ENCODE measurements at places on chromosomes 12 and 14. TPM values are rescaled to one million over a fixed set of nuclear protein-coding genes. Genes with fewer than 3 reads are reported as not detected.

Gene DHH
- not detected for total RNA-seq

- peak; percentile 34 for DNase-seq
These were observed 55.2 kb downstream of the RASSF3 start for GRCh38 chr12:64665514-64665913.

- DNase-seq = no peak
These were observed 68.1 kb upstream of the SFSWAP start for GRCh38 chr12:131642771-131643170.

Gene ACTN1
- 118 TPM for total RNA-seq

- DNase-seq = no peak
These were observed 7.9 kb upstream of the NYNRIN start for GRCh38 chr14:24390701-24391468.

DNA sequence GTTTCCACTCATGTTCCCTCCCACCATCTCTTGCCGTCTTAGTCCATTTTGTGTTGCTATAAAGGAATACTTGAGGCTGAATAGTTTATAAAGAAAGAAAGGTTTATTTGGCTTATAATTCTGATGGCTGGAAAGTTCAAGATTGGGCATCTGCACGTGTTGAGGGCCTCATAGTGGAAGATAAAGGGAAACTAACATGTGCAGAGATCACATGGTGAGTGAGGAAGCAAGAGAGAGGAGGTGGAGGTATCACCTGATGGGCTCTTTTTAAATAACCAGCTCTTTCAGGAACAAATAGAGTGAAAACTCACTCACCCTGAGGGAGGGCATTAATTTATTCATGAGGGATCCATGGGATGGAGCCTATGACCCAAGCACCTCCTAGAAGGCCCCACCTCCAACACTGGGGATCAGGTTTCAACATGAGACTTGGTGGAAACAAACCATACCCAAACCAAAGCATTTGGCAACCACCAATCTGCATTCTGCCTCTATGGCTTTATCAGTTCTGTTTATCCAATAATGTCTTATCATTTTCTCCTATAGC lies 29.5 kb downstream of the MYO1H start:
- DNase-seq = no peak

Gene AP4S1
- total RNA-seq = 2.8 TPM

Gene TUBA1B
- 317 TPM for total RNA-seq

GRCh38 chr14:77565289-77565993 lies 51.0 kb downstream of the SPTLC2 start:
- peak; percentile 36 for DNase-seq

- DNase-seq = no peak
These were observed 74.4 kb downstream of the CLMN start for GRCh38 chr14:95245334-95245733.

Gene TRPV4
- 0.51 TPM for total RNA-seq

GRCh38 chr14:80260645-80261044 lies 49.3 kb upstream of the DIO2 start:
- DNase-seq = no peak

Gene RFC5
- 7.4 TPM for total RNA-seq

DNA sequence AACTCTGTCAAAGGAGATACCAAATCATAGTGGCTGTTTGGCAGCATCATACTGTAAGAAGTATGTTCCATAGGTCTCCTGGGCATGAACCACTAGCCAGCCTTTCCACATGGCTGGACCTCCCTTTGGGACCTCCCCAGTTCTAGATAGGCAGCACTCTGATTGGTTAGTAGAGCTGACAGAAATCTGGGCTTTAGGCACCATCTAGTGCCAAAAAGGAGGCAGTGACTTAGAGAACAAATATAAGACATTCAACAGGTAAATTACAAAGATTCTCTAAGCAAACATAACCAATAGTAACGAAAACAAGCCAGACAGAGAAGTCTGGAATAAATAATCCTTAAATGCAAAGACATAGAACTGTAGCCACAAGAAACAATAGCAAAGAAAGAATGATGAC lies 148.0 kb upstream of the PDE3A start:
- DNase-seq = peak; percentile 65

DNA sequence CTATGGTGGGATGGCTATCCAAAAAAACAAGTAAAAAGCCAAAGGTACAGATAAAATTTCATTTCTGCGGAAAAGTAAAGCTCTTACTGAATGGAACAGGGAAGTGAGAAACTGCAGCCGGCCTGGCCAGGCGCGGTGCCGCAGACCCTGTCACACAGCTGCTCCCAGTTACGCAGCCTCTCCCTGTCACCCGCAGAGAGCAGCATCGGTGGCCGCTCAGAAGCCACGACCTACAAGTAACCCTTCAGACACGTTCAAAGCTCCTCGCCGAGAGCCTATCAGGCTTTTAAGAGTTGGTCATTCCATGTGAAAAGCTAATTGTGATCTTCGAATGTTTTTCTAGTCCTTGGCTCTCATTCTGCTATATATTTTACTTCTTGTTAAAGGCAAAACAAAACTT lies 11.0 kb upstream of the ANKLE2 start:
- DNase-seq = no peak

Gene PIWIL1
- not detected for total RNA-seq

DNA sequence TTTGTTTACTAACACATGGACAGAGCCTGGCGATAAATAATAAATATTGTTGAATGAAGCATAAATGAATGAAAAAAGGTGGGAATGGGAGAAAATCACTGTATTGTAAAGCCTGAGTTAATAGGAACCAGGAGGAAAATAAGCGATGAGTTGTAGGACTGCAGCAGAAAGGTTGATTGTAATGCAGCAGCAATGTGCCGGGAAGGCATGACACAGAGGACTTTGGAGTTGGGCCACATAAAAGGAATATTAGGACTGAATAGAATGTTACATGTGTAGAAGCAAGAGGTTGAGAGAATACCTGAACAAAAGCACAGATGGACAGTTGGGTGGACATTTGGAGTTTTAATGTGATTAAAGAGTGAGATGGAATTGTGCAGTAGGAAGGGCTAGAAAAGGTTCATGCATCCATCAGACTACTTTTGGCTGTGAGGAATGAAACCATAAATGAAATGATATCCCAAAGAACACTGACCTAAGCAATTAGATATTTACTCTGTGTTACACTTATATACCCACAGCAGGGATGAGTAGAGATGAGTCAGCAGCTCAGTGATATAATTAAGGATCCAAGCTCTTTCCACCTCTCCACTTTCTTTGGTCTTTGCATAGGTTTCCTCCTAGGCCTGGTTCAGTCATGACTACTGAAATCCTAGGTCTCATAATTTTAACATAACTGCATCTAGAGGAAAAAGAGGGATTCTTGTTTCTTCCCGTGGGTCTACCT lies 55.4 kb downstream of the CCER1 start:
- peak; percentile 77 for DNase-seq

DNA sequence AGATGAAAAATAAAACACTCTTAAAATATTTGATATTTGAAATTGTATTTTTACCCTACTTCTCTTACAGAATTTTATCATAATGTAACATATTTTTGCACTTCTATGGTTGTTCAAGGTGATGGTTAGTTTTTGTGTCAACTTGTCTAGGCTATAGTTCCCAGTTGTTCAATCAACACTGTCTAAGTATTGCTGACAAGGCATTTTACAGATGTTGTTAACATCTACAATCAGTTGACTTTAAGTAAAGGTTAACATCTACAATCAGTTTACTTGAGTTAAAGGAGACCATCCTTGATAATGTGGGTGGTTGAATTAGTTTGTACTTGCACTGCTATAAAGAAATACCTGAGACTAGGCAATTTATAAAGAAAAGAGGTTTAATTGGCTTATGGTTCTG lies 206.5 kb downstream of the AEBP2 start:
- no peak for DNase-seq

DNA sequence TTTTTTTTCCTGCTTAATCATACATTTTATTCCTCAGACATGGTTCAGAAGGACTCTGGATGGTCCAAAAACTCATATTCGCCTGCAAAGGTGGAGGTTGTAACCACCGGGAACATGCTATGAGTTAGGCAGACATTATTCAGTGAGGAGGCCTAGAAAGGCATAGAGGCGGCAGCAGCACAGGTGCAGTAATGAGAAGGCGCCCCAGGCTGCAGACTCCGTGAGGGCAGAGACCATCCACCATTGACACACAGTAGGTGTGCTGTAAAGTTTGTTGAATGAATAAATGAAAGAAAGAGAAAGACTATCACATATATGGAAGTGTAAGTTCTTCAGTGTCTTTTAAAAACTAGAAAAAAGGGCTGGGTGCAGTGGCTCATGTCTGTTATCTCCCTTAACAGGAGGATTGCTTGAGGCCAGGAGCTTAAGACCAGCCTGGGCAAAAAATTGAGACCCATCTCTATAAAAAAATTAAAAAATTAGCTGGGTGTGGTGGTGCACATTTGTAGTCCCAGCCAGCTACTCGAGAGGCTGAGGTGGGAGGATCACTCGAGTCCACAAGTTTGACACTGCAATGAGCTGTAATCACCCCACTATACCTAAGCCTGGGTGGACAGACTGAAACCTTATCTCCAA lies 34.5 kb upstream of the PTGR2 start:
- no peak for DNase-seq

Gene IFI27
- 20.5 TPM for total RNA-seq

DNA sequence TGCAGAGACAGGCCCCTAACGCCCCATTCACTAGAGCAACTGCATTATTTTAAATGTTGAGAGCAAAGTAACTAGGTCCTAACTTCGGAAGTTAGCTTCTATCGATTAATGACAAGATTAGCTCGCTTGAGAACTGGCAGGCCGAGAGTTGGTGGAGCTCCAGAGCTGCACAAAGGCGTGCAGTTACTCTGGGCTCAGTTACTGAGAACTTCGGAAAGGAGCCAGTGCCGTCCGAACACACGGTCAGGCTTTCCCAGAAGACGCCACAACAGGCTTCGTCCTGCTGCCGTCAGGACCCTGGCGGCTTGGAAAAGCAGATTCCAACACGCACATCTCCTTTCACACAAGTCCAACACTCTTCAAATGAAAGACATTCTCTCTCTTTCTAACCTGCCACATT lies 45.4 kb upstream of the TESC start:
- no peak for DNase-seq

Gene OVCH1
- 0.26 TPM for total RNA-seq

GRCh38 chr12:53061404-53062010 lies 11.6 kb downstream of the TNS2 start:
- peak; percentile 57 for DNase-seq

Gene MMP17
- total RNA-seq = 4.5 TPM

GRCh38 chr12:95790917-95791849 lies 619 bp upstream of the NTN4 start:
- peak; percentile 50 for DNase-seq

GRCh38 chr12:5872745-5873144 lies 72.3 kb downstream of the ANO2 start:
- DNase-seq = peak; percentile 1

GRCh38 chr14:68584786-68585185 lies 208.1 kb downstream of the ZFP36L1 start:
- peak; percentile 59 for DNase-seq

- no peak for DNase-seq
These were observed 47.7 kb upstream of the GRIP1 start for GRCh38 chr12:66726556-66726955.

GRCh38 chr12:43973993-43974392 lies 138.1 kb downstream of the TMEM117 start:
- no peak for DNase-seq

DNA sequence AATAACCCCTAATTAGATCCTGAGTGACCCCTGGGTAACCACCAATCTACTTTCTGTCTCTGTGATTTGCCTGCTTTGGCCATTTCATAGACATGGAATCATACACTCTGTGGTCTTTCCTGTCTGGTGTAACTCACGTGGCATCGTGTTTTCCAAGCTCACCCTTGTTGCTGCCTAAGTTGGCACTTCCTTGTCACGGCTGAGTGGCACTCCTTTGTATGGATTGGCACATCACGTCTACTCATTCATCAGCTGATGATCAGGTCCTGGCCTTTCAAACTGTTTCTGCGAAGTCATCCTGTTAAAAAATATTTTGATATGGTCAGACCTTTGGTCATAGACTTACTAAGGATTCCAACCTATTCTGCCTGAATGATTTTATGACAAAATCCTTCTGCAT lies 87.7 kb downstream of the GLT1D1 start:
- DNase-seq = peak; percentile 13

Gene CMA1
- total RNA-seq = not detected

Gene DIO2
- not detected for total RNA-seq

GRCh38 chr12:644818-645552 lies 18.3 kb downstream of the NINJ2 start:
- DNase-seq = no peak

Gene ACVRL1
- under 0.01 TPM for total RNA-seq

Measured in bronchial epithelial cell (primary cell).